ENCODE measurements at places on chromosomes 2 and 18. TPM values are rescaled to one million over a fixed set of nuclear protein-coding genes. Genes with fewer than 3 reads are reported as not detected.

GRCh38 chr2:216034065-216034464 is 20.7 kb upstream of the MREG start:
- DNase-seq: peak; percentile 53

ANKRD30BL gene
- total RNA-seq: not detected

DNA sequence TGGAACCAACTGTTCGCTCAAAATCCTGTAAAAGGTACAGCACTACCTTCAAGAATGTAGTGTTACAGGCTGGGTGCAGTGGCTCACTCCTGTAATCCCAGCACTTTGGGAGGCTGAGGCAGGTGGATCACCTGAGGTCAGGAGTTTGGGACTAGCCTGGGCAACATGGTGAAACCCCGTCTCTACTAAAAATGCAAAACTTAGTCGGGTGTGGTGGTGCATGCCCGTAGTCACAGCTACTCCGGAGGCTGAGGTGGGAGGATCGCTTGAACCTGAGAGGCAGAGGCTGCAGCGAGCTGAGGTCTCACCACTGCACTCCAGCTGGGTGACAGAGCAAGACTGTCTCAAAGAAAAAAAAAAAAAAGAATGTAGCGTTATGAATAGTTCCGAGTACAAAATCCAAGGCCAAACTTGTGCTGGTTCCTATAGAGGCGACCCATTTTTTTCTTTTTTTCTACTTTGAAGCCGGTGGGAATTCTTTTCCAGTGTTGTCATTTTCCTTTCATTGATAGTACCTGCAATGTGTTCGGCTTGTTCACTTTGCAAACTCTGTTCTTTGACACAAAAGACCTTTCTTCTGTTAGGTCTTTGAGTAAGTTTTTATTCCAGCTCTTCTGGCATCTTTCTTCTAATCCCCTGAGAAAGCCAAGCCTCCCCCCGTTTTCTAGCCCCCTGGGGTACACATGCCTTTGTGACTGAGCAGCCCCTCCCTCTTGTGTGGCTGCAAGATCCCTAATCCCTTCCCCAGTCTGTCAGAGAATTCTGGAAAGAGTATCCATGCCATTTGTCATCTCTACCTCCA is 25.1 kb downstream of the INPP5D start:
- DNase-seq: no peak

- no peak for DNase-seq
Measured at GRCh38 chr2:51633073-51633472, 601.1 kb upstream of the NRXN1 start.

GRCh38 chr2:195664528-195664927 is 7.5 kb downstream of the SLC39A10 start:
- DNase-seq: no peak

ANKRD30B gene
- not detected for total RNA-seq

DNA sequence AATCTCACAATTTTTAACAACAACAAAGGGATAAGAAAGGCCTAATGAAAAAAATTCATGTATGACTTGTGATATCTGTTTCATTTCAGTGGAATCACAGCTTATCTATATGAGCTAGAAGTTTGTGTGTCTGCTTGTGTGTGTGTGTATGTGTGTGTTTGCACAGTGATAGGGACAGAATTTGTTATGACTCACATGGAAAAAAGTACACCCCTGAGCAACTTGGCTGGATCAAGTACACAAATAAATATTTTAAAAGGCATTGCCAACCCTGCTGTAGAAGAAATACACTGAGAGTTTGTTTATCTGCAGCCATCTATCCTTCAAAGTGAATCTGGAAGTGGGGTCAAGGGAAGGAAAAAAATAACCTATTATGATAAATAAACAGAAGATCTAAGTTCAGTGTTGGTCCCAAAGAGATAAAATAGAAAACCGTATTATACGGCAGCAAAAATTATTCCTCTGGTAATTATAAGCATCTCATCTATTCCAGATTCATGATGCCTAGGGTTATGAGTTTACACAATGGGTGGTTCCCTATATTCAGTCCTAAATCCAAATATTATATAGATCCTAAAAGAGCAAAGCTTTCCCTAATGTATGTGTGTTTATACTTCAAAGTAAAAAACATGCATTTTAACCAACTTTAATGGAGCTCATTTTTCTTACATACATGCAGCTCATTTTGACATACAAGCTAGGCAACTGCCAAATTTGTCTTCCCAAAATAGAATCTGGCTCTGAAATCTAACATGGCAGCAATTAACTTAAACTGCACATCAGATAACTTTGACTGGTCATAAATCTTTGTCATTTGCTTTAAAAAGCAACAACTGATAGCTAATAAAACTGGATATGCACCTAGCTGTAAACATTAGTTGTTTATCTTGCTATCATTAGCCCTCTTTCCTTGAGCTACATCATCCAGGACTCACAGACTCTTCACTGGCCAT is 420.6 kb downstream of the IRS1 start:
- no peak for DNase-seq

GRCh38 chr2:181878448-181878847 is 13.1 kb upstream of the ITPRID2 start:
- no peak for DNase-seq

GRCh38 chr18:64134044-64134747 is 14.7 kb downstream of the LINC00305 start:
- DNase-seq: no peak

DNA sequence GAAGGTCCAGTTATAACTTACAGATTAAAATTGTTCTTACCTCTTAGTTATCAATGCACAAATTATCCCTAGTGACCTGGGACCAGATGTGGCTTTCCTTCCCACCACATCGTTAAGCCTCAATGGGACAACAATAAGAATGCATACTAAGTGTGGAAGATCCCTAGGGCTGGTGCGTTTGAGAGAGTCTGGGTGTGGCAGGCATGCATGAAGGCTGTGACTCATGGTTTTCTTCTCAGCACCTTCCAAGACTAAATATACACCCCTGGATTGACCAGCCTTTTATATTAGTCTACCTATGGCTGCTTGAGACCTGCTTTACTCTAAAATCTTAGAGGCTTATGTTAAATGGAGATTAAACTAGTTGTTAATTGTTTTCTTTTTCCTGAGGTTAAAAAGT is 261.7 kb upstream of the SLC14A2 start:
- DNase-seq: no peak

UGT1A7 gene
- total RNA-seq: not detected

DNA sequence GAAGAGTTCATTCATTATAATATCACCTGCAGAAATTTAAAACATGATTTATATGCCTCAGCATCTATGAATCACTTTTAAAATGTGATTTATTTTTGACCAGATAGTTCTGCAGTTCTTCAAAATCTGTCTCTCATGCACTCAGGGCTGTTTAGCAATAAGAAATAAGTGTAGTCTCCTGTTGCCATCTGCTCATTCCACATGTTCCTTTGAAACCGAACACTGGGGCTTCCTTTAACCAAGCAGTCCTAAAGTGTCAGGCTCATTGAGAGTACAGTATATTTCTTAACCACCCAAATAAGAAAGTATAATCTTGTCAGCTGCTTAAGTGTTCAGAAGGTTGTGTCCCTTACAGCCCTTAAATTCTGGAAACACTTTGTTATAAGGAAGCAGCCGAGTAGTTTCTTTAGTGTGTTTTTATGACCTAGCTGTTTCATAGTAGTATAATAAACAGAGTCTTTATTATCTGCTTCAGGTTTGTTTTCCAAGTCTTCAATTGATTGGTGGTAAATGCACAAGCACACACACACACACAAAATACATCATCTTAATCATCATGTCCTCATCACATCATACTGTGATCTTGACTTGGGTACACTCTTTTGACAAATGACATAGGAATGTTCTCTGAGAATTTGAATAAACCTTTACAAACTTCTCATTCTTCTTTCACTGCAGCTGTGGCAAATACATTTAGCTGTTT is 10.4 kb downstream of the WDR7 start:
- DNase-seq: no peak

DNA sequence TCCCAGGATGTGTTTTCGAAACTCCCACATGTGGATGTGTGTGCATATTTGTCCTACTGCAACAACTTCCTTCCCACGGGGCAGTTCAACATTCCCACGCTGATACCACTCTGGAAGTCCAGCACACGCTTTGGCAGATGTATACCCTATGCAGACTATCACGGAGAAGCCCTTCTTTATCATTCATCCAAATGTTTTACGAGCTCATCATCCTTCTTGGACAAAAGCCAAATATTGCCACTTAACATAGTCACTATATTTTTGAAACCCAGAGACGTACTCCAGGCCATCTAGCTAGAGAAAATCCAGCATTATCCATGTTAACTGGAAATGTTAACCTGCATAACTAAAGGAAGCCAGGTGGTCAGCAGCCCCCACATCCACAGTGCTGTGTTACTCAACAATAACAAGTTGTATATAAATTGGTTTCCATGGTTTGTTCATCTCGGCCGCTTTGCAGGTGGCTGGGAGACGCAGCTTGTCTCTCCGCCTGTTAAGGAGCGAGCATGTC is 131.5 kb downstream of the ZNF532 start:
- no peak for DNase-seq

GRCh38 chr2:128612628-128613027 is 294.0 kb upstream of the HS6ST1 start:
- no peak for DNase-seq

GRCh38 chr2:176134035-176134434 is 4.5 kb downstream of the HOXD8 start:
- no peak for DNase-seq

DNA sequence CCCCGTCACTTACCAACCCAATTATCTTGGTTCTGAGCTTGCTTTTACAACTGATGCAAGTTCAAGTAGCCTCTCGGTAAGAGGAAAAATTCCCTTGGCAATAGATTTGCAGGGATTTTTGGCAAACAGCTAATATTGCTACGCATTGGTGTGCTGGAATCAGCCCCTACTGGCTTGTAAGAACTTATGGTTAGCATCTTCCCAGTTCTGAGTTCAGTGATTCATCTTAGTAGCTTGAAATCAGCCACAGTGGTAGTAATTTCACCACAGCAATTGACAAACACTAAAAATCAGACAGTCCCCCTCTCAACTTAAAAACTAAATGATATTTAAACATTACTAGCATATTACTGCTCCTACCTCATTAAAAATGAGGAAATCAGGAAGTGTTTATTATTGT is 5.9 kb upstream of the RAX start:
- no peak for DNase-seq

DNA sequence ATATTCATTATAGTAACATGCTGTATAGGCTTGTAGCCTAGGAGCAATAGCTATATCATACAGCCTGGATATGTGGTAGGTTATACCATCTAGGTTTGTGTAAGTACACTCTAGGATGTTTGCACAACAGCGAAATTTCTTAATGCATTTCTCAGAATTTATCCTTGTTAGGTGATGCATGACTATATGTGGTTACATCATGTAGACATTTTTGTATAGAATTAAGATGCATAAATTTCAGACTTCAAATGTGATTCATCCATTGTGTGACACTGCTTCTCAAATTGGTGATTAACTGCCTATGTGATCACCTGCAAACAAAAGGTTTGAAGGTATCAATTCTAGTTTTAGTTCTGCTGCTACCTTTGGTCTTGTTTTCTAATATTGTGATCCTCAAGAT is 1787.0 kb upstream of the PIK3C3 start:
- no peak for DNase-seq

DNA sequence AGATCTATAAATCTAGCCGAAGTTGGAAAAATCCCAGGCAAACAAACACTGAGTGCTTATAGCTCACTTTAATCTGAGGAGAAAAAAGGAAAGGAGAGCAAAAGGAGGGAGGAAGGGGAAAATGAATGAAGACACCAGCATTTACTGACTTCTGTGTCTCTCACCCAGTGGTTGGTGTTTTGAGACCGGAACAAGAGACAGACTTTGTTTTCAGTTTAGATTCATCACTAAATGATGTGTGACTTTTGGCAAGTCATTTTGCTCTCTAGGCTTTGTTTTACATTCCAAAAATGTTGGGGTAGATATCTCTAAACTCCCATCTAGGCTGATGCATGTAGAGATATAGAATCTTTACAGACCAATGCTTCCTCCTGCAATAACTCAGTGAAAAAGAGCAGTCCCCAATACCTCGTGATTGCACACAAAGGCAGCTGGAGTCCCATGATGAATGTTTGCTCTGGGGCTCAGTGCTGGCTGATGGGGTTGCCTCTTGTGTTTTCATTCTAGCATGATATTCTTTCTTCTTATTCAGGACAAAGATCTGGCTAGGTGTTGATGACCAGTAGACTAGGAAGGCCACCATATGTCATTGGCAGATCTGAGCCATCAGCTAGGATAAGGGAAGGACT is 51.4 kb downstream of the TRIB2 start:
- DNase-seq: no peak

DNA sequence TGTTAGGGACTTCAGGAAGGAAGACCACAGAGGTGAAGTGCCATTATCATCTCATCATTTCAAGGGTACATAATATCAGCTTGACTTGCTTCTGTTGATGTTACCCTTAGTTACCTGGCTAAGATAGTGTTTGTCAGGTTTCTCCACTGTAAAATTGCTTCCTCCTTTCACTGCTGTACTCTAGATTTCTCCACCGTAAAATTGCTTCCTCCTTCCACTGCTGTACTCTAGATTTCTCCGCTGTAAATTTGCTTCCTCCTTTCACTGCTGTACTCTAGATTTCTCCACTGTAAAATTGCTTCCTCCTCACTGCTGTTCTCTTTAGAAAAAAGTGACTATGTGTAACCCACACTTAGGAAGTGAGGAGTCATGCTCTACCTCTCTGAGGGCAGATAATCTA is 1460.3 kb downstream of the SUCLG1 start:
- DNase-seq: no peak

DNA sequence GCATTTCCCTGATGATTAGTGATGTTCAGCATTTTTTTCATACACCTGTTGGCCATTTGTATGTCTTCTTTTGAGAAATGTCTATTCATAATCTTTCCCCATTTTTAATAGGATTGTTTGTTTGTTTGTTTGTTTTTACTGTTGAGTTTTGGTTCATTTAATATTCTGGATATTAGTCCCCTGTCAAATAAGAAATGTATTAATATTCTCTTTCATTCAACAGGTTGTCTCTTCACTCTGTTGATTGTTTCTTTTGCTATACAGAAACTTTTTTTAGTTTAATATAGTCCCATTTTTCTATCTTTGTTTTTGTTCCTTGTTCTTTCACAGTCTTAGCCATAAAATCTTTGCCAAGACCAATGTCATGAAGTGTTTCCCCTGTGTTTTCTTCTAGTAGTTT is 22.1 kb downstream of the ACVR1C start:
- DNase-seq: no peak

DNA sequence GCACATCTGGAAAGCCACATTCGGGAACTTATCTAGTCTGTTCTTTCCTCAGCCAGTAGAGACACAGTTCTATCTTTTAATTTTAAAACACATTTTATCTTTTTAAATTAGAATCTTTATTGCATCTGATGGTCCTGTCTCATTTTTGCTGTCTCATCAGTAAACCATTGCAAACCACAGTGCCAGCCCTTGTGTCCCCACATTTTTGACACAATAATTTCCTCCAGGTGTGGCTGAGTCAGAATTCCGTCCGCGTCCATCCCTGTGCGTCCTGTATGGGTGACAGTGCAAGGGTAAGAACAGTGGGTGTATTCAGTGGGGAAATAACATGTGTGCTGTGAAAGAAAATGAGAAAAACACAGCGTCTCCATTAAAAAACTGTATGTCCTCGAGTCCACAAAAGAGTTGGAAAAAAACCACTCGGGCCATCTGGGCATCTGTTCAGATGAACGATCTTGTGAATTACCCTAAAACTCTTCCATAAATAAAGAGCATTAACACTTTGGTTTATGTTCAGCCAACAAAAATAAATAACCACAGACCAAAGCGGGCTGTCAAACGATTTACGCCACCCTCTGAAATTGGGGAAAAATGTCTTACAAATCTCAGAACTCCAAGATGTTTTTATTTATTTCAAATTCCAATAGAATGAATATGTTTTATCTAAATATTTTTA is 137.3 kb downstream of the ZNF516 start:
- DNase-seq: no peak
